ENCODE measurements at places on chromosomes 11 and 22.

GRCh38 chr22:49933236-49934159 is 15.1 kb downstream of the CRELD2 start:
- DNase-seq, result no peak

- no peak for DNase-seq
Measured at GRCh38 chr11:60991457-60991856, 20.0 kb downstream of the CD6 start.

DNA sequence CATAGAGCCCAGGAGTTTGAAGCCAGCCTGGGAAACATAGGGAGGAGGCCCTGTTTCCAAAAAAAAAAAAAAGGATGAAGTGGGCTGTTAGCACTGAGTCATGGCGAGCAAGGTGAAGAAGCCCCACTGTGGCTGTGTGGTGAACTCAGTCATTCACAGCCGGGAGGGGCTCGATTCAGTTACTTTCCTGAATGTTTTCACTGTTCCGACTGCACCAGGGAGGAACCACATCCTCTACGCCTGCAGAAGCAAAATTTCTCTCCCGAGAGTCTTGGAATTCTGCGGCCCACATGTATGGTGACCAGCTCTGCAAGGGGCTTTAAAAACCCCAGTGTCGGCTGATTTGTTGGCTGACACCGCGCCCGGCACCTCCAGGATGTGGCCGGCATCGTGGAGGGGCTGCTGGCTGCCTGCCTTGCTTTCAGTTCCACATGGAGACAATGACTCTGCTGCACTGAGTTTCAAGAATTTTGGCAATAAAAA is 27.8 kb upstream of the GRAMD4 start:
- DNase-seq, result no peak

DNA sequence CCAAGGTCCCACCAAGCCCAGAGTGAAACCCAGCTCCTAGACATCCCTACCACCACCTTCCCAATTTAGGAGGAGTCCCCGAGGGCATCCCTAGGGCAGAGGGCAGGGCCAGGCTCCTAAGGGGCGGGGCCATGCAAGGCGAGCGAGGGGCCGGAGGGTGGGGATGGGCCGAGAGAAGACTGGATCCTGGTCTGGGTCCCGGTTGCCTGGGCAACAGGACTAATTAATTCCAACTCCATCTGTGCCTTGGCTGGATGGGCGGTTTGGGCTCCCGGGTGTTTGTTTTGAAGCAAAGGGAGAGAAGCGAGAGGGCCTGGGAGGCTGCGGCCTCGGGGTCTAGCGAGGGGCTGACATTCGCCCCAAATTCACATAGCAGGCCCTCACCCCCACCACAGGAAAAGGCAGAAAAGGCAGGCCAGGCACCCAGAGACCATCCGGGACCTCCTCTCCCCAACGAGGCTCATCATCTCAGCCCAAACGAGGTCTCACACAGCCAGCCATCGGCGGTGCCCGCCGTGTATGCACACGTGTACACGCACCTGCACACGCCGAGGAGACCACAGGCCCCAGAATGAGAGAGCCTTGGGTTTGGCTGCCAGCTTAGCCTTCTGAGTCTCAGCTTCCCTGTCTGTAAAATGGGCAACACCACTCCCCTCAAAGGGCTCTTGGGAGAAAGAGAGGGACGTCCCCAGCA is 23.9 kb downstream of the ELFN2 start:
- no peak for DNase-seq

DNA sequence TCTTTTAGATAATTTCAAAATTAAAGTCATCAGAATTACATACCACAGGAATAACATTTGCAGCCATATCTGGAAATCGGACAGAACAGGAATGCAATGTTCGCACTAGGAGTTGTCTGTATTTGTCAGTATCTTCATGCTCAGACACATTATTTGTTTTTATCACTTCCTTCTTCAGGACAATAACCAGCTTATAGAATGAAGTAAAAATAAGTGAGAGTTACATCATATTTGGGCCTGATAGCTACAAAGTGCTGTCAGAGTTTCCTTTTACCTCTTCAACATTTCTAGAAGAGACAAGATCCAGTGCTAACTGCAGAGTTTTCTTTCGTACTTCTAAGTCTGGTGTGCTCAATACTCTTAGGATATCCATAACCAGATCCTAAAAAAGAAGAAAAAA is 18.9 kb downstream of the COPB1 start:
- no peak for DNase-seq

GRCh38 chr11:72783144-72783905 is 10.5 kb downstream of the STARD10 start:
- no peak for DNase-seq

DNA sequence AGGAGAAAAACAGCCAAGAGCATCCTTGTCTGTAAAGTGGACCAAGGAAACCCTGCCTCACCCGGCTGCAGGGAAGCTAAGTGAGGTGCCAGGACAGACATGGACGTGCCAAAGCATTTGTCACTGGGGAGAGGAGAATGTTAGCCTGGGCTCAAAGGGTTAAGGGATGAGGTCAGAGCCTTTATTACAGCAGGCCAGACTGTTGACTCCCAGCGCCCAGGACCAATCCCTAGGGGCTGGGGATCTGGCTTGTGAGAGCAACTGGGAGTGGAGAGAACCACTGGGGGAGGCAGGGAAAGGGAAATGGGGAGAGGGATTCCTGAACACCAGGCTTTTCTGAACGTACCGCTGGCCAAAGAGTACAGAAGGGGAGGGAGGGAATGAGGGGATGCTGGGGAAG is 2.6 kb downstream of the CHRM1 start:
- DNase-seq, result no peak

GRCh38 chr11:86873573-86874083 is 73.3 kb downstream of the PRSS23 start:
- no peak for DNase-seq

- DNase-seq, result no peak
Measured at GRCh38 chr11:75719340-75720239, 2.0 kb downstream of the MOGAT2 start.

- no peak for DNase-seq
Measured at GRCh38 chr11:70901951-70902521, 350.3 kb downstream of the SHANK2 start.

GRCh38 chr22:41367039-41367679 is 14.6 kb upstream of the TEF start:
- no peak for DNase-seq

DNA sequence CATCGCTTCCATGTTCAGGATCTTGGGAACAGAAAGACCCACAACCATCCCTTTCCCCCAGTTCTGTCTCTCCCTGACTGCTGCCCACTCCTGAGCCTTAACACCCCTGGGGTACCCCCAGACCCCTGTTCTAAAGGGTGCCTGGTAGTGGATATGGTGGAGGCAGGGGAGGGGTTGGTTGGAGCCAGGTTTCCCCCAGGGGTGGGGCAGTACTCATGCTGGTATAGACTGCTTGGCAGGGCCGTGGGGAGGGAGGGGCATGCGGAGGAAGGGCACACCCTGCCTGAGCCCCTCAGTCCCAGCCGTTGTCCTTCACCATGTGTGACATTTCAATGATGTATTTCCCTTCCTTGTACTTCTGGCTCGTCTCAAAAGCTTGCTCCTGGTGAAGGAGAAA is 4.0 kb downstream of the YPEL4 start:
- DNase-seq, result no peak

DNA sequence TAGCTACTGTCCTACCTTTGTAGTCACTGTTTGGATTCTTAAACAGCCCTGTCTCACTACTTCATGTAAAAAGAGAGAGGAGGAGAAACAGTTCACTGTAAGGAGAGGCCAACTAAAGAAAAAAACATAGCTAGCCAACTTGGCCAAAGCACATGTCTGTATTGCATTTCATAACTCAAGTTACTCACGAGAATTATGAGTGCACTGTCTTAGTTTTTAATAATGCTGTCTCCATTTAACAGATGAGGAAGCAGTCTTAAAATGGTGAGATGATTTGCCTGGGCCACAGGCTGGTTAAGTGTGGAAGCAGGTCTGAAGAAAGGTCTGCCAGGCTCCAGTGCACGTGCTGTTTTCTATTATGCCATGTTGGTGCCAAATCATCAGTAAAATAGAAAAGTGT is 104.5 kb downstream of the UVRAG start:
- DNase-seq, result no peak

- DNase-seq, result no peak
Measured at GRCh38 chr11:61160487-61161189, 588 bp downstream of the VPS37C start.

- DNase-seq, result no peak
Measured at GRCh38 chr22:48187356-48187755, 1424.9 kb downstream of the TBC1D22A start.

DNA sequence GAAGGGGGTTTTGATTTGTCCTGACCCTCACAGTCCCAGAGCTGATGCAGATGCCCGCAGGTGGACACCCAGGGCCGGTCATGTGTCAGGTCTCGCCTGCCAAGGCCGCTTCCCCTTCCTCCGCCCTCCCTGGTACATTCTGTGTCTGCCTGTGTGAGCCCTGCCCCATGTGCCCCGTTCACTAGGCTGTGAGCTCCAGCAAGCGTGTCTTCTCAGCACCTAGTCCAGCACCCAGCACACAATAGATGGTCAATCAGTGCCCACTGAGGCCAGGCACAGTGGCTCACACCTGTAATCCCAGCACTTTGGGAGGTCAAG is 29.9 kb upstream of the PPARA start:
- DNase-seq, result no peak

DNA sequence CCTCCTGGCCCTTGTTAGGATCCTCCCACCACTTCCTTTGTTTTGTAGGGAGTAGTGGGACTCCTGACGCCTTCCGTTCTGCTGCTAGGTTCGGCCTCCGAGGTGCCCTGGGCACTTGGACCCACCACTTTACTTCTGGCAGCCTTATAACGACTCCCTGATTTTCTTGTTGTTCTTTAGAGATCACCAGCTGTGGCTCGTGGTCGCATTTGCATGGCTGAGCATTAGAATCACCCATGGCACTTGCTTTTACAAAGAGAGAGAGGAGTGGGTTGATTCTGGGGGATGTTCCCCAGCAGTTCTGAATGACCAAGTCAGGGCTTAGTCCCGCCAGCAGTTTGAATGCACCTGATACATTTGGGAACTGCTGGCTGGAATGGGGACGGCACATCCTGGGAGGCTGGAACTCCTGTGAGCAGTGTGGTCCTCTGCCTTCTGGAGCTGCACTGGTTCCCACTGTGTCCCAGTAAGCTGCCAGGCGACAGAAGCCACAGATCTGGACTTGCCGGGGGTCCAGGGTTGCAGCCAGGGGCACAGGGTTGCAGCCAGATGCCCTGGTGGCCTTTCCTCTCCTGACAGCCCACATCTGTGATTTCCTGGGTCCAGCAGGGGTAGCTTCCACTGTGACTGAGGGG is 4.1 kb downstream of the TUB start:
- DNase-seq, result no peak

DNA sequence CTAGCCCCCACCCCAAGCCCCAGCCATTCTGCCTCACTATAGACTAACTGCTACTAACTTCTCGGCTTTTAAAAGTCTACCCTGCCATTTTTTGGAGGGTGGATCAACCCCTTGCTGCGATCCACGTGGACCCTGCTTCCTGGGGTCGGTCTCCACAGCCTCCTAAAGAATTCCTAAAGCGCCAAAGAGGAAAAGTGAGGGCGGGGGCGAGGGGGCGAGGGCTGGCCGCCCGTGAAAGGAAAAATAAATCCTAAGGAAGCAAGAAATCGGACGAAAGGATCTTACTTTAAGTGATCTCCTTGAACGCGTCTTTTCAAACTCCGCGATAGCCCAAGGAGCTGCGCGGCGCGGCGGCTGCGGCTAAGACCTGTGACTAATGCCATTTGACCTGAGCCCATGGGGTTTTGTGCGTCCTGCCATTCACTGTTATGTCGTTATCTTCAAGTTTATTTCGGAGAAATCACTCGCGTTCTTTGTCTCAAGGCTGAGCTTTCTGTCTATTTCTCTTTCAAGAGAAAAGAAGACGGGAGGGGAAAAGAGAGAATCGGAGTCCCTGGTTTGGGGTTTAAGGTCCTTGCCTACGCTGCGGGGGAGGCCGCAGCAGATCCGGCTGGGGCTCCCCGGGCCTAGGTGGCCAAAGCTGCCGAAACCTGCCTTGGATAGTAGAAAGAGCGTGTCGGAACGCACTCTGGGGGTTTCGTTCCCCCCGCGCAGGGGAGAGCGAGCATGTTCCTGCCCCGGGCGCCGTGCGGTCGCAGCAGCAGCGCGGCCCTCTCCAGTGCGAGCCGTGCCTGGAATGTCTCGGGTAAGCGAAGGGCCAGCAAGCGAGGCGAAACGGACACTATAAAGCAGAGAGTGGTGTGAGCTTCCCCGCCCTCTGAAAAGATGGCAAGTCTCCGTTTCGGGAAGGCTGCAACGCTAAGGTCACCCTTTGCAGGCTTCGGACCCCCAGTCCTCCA is 2.8 kb upstream of the DBX1 start:
- DNase-seq, result no peak

DNA sequence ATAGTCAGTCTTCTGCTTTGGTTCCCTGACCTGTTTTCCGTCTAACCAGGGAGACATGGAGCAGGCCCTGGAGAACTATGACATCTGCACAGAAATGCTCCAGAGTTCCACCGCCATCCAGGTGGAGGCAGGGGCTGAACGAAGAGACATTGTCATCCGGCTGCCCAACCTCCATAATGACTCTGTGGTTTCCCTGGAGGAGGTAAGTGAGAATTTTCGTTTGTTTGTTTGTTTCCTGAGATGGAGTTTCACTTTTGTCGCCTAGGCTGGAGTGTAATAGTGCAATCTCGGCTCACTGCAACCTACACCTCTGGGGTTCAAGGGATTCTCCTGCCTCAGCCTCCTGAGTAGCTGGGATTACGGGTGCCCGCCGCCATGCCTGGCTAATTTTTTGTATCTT is 52.9 kb downstream of the CABIN1 start:
- no peak for DNase-seq

DNA sequence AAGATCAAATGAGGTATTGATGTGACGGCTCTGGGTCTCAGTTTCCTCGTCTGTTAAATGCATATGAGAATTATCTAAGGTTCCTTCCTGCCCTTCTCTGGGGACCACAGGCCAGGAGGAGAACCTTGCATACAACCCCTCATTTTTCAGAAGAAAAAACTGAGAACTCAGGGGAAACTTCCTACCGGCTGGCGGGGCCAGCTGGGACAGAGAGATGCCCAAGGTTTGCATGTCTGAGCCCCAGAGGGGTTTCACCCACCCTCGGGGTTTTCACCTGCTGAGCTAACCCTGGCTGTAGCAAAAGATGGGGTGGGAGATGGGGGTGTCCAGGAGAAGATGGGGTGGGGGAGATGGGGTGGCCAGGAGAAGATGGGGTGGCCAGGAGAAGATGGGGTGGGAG is 4.3 kb downstream of the TNFRSF13C start:
- DNase-seq, result no peak

GRCh38 chr11:58999291-58999680 is 60.0 kb downstream of the GLYATL1 start:
- no peak for DNase-seq

DNA sequence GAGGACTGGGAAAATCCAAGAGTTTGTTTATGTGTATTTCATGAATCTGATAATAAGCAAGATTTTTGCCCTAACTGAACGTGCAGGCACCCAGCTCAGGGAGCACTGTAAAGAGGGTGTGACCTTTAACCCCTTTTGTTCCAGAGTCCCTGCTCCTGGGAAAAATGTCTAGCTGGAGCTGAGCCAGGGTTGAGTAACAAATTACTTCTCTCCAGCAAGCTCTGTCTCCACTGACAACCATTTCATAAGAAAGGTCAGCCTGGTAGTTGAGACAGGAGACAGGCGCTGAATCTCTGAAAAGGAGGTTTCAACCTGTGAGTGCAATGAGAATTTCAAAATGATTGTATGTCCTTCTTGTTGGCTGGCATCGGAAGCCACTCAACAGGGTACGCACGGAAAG is 156.4 kb upstream of the NARS2 start:
- no peak for DNase-seq

- peak; percentile 95 for DNase-seq
Measured at GRCh38 chr22:49852898-49853894, at the start of gene ZBED4. TSS of gene ZBED4 (plus strand) at chr22:49853844. CDS start at chr22:49883663, 29,819 bp downstream.

- DNase-seq, result no peak
Measured at GRCh38 chr11:109667719-109668118, 245.7 kb downstream of the C11orf87 start.

Measured in effector CD4-positive, alpha-beta T cell (primary cell).